ENCODE measurements at places on chromosomes 16 and 17.

- DNase-seq, result no peak
Measured at GRCh38 chr16:46882304-46882939, 1.7 kb upstream of the GPT2 start.

- DNase-seq, result no peak
Measured at GRCh38 chr17:3004925-3005324, 58.5 kb downstream of the OR1D5 start.

DNA sequence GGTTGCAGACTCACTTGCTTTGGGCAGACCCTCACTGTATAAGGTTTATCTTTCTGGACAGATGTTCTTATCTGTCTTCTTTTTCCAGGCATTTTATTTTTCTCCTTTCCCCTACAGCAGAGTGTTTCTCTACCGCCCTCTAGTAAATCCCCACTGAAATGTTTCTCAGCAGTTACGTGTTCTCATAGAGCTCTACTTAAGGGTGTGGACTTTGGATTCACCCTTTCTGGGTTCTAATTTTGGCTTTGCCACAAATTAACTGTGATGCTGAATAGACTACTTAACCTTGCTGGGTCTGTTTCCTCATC, 2.0 kb downstream of the ADAT1 start:
- DNase-seq, result no peak

- DNase-seq, result no peak
Measured at GRCh38 chr17:69043098-69043734, 17.5 kb downstream of the ABCA9 start.

- no peak for DNase-seq
Measured at GRCh38 chr16:24291932-24292331, 35.8 kb downstream of the CACNG3 start.

DNA sequence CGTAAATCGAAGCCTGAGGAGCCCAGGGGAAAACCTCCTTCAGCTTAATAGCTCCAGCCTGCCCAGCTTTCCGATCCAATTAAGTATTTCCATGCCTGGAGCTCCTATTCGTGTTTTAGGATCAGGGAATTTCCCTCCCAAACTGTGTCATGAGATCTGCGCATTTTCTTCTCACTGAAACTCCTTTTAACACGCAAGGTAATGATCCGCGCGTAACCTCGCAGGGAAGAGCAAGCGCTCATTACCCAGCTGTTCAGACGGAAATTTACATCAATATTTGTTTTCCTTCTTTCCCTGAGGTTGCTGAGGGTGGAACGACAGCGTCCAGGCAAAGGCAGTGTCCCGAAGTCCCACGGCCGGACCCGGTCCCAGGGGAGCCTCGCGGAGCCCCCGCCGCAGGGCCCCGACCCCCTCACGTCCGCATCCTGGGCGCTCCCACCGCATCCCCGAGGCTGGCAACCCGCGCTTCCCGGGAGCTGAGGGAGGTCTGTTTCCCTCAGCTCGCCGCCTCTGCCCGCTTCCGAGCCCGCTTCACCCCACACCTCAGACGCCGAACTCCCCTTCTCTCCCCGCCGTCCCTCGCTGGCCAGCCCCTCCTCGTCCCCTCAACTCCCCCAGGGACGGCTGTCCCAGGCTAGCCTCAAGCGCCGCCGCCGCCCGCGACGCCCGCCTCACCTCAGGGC, 415 bp downstream of the ABCA5 start:
- no peak for DNase-seq

DNA sequence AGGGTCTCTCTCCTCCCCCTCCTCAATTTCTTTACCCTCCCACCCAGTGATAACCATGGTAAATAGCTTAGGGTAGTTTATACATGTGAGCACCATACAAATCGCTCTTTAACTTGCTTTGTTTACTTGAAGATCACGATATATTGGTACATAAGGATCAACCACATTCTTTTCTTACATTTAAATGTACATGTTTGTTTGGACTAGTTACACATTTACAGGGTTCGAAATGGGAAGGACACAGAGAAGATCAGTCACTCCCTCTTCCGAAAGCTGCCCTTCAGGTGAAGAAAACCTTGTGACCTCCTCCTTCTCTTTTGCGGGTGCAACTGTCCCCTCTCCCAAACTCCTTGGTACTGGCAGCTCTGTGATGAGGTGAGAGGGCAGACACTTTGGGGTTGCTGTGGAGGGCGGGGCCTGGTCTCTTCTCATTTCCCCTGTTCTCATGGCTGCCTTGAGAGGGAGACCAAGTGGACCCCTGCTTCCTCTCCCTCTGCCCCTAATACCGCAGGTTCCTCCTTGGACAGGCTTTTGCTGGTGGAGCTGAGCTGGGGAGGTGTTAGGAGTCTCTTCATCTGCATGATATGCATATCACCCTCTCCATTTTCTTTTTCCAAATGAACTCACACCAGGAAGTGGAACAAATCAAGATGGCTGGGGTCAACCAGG, 4.7 kb upstream of the PIK3R6 start:
- no peak for DNase-seq

- no peak for DNase-seq
Measured at GRCh38 chr16:22123146-22123545, 30.8 kb downstream of the VWA3A start.

DNA sequence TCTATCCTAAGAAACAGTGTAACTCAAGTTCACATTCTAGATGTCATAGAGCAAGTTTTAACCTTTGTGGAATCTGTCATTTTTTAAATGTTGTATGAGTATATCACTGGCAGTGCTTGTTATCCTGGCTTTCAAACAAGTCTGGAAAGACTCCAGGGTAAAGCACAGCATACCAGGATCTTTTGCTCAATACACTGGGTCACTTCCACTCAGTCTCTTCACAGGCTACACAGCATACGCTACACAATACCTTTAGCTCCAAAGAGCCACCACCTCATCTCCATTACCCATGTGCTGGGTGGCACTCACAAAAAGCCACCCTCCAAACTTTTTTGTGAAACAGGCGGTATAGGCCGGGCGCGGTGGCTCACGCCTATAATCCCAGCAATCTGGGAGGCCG, 69.5 kb downstream of the PARN start:
- DNase-seq, result no peak
